ENCODE measurements at places on chromosomes 2 and 18.
A peak's percentile ranks its signal among the peaks of the same experiment; 100 is the strongest.

GRCh38 chr18:6366776-6367175, 47.9 kb downstream of the L3MBTL4 start:
- no peak for DNase-seq

- DNase-seq, result peak; percentile 75
These were observed 399.8 kb downstream of the TMEM182 start for GRCh38 chr2:103161456-103162289.

DNA sequence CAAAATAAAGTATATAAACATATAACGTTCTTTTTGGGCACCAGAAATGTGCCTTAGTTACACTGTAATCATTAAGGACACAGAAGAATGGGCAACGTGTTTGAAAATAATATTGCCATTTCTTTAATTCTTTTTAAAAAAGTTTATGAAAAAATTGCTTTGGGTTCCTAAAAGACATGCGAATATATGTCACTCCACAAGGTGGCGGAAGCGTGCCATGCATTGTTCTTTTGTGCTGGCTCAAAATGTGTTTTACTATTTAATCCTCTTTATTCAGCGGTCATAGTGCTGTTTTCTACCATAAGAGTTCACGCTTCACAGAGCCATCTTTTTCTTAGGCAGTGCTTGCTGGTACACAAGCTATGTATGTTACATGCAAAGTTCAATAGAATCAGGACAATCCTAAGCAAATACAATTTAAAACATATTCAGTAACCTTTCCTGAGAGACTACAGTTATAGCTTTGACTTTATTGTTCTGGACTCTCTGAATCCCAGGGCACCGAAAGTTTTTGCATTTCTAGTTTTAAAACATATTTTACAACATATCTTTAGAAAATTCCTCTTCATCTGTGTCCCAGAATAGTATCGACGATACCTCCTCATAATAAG, 147.8 kb upstream of the ERBB4 start:
- peak; percentile 59 for DNase-seq

DNA sequence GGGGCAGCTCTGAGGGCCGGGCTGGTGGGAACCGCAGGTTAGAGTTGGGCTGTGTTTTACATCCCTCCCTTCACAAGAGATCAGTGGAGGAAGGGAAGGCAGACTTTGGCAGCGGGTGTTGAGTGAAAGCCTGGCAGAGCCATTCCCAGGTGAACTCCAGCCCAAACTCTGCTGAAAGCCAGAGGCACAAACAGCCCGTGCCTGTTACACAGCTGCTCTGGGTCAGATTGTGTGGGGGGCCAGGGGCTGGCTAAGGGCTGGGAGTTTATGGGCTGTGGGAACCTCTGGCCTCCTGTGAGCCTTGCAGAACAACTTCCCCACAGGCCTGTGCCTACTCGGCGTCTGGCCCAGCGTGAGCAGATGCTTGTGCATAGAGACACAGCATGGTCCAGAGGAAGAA, 286.8 kb downstream of the CLIP4 start:
- DNase-seq, result no peak

GRCh38 chr18:37484983-37485834, 80.4 kb downstream of the CELF4 start:
- peak; percentile 30 for DNase-seq
